Activated CD8-positive, alpha-beta T cell treated with anti-CD3 and anti-CD28 coated beads for 36 hours (primary cell): ENCODE measurements at places on chromosomes 5 and 9. TPM values are rescaled to one million over a fixed set of nuclear protein-coding genes. Genes with fewer than 3 reads are reported as not detected.
A peak's percentile ranks its signal among the peaks of the same experiment; 100 is the strongest.

DNA sequence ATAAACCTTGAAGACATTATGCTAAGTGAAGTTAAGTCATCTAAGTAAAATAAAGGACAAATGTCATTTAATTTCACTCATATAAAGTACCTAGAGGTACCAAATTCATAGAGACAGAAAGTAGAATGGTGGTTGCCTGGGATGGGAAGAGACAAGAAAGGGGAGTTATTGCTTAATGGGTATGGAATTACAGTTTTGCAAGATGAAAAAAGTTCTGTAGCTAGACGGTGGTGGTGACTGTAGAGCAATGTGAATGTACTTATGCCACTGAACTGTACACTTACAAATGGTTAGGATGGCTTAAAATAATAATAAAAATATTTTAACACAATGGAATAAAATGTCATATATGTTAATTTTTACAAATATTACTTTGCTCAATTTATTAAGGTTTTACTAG is 128.0 kb downstream of the MPDZ start:
- H3K27me3 ChIP-seq, result no peaks in the 10 kb centered on the region
- H3K36me3 ChIP-seq, result no peaks in the 10 kb centered on the region
- no peak overlapping the region for H3K27ac ChIP-seq

- H3K4me1 ChIP-seq, result no peaks in the 10 kb centered on the region
- H3K4me3 ChIP-seq, result no peak overlapping the region
- DNase-seq, result no peak
- no peaks in the 10 kb centered on the region for H3K36me3 ChIP-seq
These were observed 52.7 kb upstream of the ELL2 start for GRCh38 chr5:96014395-96014794.

GRCh38 chr9:100303747-100304146 is 49.0 kb downstream of the TEX10 start:
- H3K4me1 ChIP-seq, result peaks cover 6% of the 10 kb centered on the region
- H3K36me3 ChIP-seq, result peaks cover 63% of the 10 kb centered on the region
- no peaks in the 10 kb centered on the region for H3K27me3 ChIP-seq

- no peak overlapping the region for H3K27ac ChIP-seq
- no peaks in the 10 kb centered on the region for H3K36me3 ChIP-seq
- H3K4me1 ChIP-seq, result no peaks in the 10 kb centered on the region
- no peaks in the 10 kb centered on the region for H3K27me3 ChIP-seq
These were observed 6.6 kb downstream of the C5orf52 start for GRCh38 chr5:157677931-157678330.

GRCh38 chr9:72863456-72864094 is 89.3 kb downstream of the ALDH1A1 start:
- no peaks in the 10 kb centered on the region for H3K27me3 ChIP-seq
- no peaks in the 10 kb centered on the region for H3K36me3 ChIP-seq
- DNase-seq, result no peak
- no peak overlapping the region for H3K4me3 ChIP-seq
- H3K27ac ChIP-seq, result no peak overlapping the region

DNA sequence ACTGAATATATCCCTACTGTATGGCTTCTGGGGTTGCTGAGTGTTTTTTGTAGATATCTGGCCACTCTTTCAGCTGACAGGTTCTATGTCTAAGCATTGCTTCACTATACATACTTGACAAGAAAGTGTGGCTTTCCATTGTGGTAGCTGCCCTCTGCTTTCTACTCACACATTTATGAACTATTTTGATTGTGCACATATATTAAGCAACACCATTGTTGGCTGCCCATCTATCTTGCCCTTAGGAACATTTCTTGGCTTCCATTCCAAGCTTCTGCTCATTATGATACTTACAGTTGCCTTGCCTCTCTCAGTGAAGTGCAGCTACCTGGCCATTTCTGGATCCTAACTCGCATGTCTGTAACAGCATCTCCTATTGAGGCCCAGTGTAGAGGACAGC is 153.6 kb upstream of the MOCS2 start:
- DNase-seq, result no peak
- peaks cover 5% of the 10 kb centered on the region for H3K27me3 ChIP-seq
- H3K36me3 ChIP-seq, result no peaks in the 10 kb centered on the region
- no peak overlapping the region for H3K27ac ChIP-seq
- no peaks in the 10 kb centered on the region for H3K4me1 ChIP-seq

GRCh38 chr9:89247431-89248353 is 63.3 kb upstream of the CKS2 start:
- H3K4me3 ChIP-seq, result no peak overlapping the region
- H3K4me1 ChIP-seq, result no peaks in the 10 kb centered on the region
- no peak overlapping the region for H3K27ac ChIP-seq
- DNase-seq, result no peak
- H3K36me3 ChIP-seq, result no peaks in the 10 kb centered on the region

- H3K27me3 ChIP-seq, result no peaks in the 10 kb centered on the region
- H3K4me1 ChIP-seq, result peaks cover 30% of the 10 kb centered on the region
- no peak overlapping the region for H3K27ac ChIP-seq
These were observed 6.3 kb downstream of the RMI1 start for GRCh38 chr9:83986765-83987401.

DNA sequence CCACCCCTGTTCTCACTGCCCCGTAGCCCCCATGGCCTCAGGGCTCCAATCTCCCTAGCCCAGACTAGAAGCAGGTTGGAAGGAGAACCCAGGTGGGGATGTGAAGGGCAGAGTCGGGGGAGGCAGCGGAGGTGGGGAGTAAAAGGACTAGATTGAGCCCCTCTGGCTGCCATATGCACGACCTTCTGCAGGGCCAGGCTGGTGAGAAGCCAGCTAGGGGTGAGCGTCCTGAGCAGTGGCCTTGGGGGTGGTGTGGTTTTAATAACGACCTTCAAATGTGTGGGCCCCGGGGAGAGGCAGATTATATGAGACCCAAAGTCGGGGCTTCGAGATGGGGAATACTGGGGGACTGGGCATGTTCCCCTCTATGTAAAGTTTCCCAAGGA is 139.5 kb downstream of the C9orf50 start:
- H3K27ac ChIP-seq, result no peak overlapping the region
- peaks cover 27% of the 10 kb centered on the region for H3K4me1 ChIP-seq
- H3K4me3 ChIP-seq, result peak overlapping the region; percentile 38

GRCh38 chr9:112002847-112003457 is 106.3 kb downstream of the UGCG start:
- H3K27me3 ChIP-seq, result no peaks in the 10 kb centered on the region
- peaks cover 30% of the 10 kb centered on the region for H3K4me1 ChIP-seq
- no peak overlapping the region for H3K27ac ChIP-seq
- no peaks in the 10 kb centered on the region for H3K36me3 ChIP-seq
- H3K4me3 ChIP-seq, result no peak overlapping the region

DNA sequence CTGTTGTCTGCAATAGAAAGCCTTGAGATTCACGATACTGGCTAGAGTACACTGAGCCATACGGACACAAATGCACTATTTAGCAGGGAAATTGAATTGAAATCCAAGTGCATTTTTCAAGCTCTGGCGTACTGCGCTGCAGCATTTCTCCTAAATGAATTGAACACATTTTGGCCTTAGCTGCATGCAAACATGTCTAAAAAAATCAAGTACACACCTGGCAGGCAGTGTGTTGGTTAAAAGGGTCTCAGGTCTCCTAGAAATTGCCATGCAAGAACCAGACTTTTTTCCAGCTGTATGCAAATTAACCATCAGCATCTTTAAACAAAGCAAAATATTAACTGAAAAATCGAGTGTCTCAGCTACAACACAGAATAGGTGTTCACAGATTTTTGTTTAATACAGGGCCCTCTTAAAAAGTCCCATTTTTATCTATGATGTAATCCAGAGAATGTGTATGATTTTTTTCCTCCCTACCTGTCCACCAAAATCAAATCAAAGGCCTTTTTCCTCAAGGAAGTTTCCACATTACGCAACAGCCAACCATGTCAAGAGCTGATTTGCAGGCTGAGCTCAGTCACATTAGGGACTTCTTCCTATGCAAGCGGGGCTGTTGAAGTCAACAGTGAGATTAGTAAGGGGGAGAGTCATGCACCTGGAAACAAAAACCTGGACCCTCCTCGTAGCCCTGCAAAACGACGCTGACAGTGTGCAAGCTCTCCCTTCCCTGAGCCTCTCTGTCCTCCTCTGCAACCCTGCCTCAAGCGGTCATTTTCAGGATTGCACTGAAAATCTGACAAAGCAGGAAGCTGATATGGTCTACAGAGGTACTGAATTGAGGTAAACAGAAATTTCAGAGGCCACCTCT is 14.1 kb upstream of the SFXN1 start:
- H3K27ac ChIP-seq, result peak overlapping the region; percentile 53
- DNase-seq, result peak; percentile 85
- H3K4me3 ChIP-seq, result no peak overlapping the region
- H3K4me1 ChIP-seq, result peaks cover 24% of the 10 kb centered on the region

GRCh38 chr9:129221979-129222635 is 44.0 kb upstream of the IER5L start:
- no peak overlapping the region for H3K4me3 ChIP-seq
- no peak overlapping the region for H3K27ac ChIP-seq
- no peak for DNase-seq
- peaks cover 44% of the 10 kb centered on the region for H3K4me1 ChIP-seq
- H3K27me3 ChIP-seq, result no peaks in the 10 kb centered on the region

DNA sequence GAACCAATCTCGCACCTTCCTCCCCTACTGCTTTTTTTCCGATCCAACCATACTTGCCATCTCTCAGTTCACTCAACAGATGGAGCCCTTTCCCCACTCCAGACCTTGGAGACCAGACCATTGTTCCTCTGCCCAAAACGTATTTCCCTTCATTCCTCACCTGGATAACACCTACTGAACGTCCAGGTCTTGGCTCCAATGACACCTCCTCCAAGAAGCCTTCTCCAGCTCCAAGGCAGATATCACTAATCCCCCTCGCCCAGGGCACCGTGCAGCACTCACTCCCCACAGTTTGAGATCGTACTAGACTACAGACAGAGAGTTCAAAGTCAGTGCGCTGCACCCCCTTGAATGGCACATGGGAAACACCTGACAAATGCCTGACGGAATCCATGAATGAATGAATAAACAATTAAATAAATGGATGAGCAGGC is 47.1 kb upstream of the AKNA start:
- no peak for DNase-seq
- no peak overlapping the region for H3K27ac ChIP-seq
- H3K27me3 ChIP-seq, result no peaks in the 10 kb centered on the region
- H3K4me1 ChIP-seq, result peaks cover 4% of the 10 kb centered on the region
- no peaks in the 10 kb centered on the region for H3K36me3 ChIP-seq

- no peak overlapping the region for H3K27ac ChIP-seq
- no peaks in the 10 kb centered on the region for H3K36me3 ChIP-seq
- no peak for DNase-seq
- no peak overlapping the region for H3K4me3 ChIP-seq
- H3K27me3 ChIP-seq, result no peaks in the 10 kb centered on the region
- H3K4me1 ChIP-seq, result no peaks in the 10 kb centered on the region
These were observed 504.5 kb upstream of the ITGA1 start for GRCh38 chr5:52283221-52283620.

GRCh38 chr5:73895471-73895870 is 269.5 kb downstream of the ARHGEF28 start:
- H3K4me3 ChIP-seq, result no peak overlapping the region
- H3K4me1 ChIP-seq, result no peaks in the 10 kb centered on the region
- no peaks in the 10 kb centered on the region for H3K36me3 ChIP-seq
- H3K27me3 ChIP-seq, result peaks cover 12% of the 10 kb centered on the region
- no peak for DNase-seq

- no peak for DNase-seq
- no peaks in the 10 kb centered on the region for H3K27me3 ChIP-seq
- H3K4me3 ChIP-seq, result no peak overlapping the region
- H3K27ac ChIP-seq, result no peak overlapping the region
- no peaks in the 10 kb centered on the region for H3K4me1 ChIP-seq
These were observed 139.4 kb upstream of the PPP1R26 start for GRCh38 chr9:135340143-135340655.

DNA sequence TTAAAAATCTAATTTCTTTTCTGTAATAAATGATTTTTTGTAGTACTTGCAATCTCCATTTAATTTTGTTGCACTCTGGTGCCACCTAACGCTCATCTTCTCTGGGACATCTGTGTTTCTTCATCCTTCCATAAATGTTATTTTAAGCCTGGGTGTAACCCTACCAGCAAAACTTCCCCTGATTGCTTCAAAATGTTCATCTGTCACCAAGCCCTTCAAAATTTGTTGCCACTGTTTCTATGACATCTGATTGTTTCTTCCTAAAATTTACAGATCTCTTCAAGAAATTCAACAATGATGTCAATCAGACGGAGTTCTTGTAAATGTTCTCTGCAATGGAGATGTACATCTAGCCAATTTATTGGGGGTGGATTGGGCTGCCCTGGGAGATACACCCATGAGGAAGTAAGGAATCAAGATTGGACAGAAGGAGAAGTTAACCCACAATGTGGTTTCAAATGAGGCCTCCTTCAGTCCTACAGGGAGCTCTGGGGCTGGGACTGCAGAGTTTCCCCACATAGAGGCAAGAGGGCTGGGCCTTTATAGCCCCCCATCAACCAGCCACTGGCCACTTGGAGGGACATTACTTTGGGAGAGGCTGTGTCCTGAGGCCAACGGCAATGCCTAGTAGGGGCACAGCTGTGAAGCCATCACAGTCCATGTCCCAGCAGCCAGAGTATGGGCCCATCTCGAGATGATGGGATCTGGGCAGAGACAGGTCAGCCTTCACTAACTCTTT is 23.3 kb downstream of the MCTP1 start:
- H3K27me3 ChIP-seq, result no peaks in the 10 kb centered on the region
- DNase-seq, result peak; percentile 35
- no peaks in the 10 kb centered on the region for H3K4me1 ChIP-seq
- H3K36me3 ChIP-seq, result no peaks in the 10 kb centered on the region
- no peak overlapping the region for H3K27ac ChIP-seq

DNA sequence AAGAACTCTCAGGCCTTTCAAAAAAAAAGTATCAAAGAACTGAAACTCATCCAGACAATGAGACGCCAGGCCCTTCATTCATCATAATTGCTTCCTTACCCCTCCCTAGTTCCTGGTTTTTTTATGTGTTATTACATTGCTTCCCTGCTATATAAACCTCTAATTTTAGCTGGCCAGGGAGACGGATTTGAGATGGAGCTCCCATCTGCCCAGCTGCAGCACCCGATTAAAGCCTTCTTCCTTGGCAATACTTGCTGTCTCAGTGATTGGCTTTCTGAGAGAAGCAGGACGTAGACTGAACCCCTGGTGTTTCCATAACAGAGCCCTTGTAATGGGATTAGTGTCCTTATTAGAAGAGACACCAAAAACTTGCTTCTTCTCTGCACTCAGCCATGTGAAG is 62.4 kb downstream of the BARX1 start:
- H3K4me1 ChIP-seq, result peaks cover 4% of the 10 kb centered on the region
- H3K4me3 ChIP-seq, result no peak overlapping the region
- no peak overlapping the region for H3K27ac ChIP-seq
- no peaks in the 10 kb centered on the region for H3K36me3 ChIP-seq
- no peak for DNase-seq

- H3K27me3 ChIP-seq, result peaks cover 3% of the 10 kb centered on the region
- no peak overlapping the region for H3K27ac ChIP-seq
- H3K36me3 ChIP-seq, result no peaks in the 10 kb centered on the region
- DNase-seq, result peak; percentile 46
- no peak overlapping the region for H3K4me3 ChIP-seq
- H3K4me1 ChIP-seq, result no peaks in the 10 kb centered on the region
These were observed 75.2 kb upstream of the SMARCA2 start for GRCh38 chr9:1939926-1940368.

- H3K4me1 ChIP-seq, result no peaks in the 10 kb centered on the region
- DNase-seq, result no peak
- no peaks in the 10 kb centered on the region for H3K27me3 ChIP-seq
- H3K4me3 ChIP-seq, result no peak overlapping the region
- H3K36me3 ChIP-seq, result no peaks in the 10 kb centered on the region
These were observed 733.9 kb downstream of the PRELID2 start for GRCh38 chr5:145101246-145101645.

Gene NSD1
- total RNA-seq, result 64.8 TPM

Gene NPR3
- 0.05 TPM for total RNA-seq

Gene PKD2L2
- total RNA-seq, result not detected

Gene GALT
- 42.8 TPM for total RNA-seq
